ENCODE measurements at places on chromosomes 1 and 21. TPM values are rescaled to one million over a fixed set of nuclear protein-coding genes. Genes with fewer than 3 reads are reported as not detected.

Gene PARK7
- total RNA-seq = 200 TPM

Gene OR6N1
- not detected for total RNA-seq

Gene ZSWIM5
- 22.1 TPM for total RNA-seq

Gene C21orf58
- 4.8 TPM for total RNA-seq

Gene ELAPOR1
- total RNA-seq = 13.6 TPM

Gene LYPD8
- total RNA-seq = not detected

Gene WRAP73
- total RNA-seq = 11.1 TPM

Gene NPHP4
- total RNA-seq = 14.5 TPM

Gene LCE1D
- total RNA-seq = not detected

Gene ZYG11A
- 0.92 TPM for total RNA-seq

Gene LCE1E
- not detected for total RNA-seq

Gene SMCP
- total RNA-seq = not detected

Gene CASQ1
- 0.92 TPM for total RNA-seq

Gene TCP10L
- total RNA-seq = 2.8 TPM

Gene TRIM17
- 4.4 TPM for total RNA-seq

Gene AMY1A
- total RNA-seq = not detected

Gene MACF1
- total RNA-seq = 393 TPM

Gene MRPL55
- total RNA-seq = 35.8 TPM

Gene C1orf21
- 25.8 TPM for total RNA-seq

Gene PRRX1
- 10.6 TPM for total RNA-seq

Gene GLRX2
- 11.5 TPM for total RNA-seq

Gene LRRC38
- 0.46 TPM for total RNA-seq

Gene THEM5
- total RNA-seq = not detected

Gene ORC1
- total RNA-seq = 2.1 TPM

Gene CCDC181
- total RNA-seq = 15.2 TPM

Gene SYNC
- 7.8 TPM for total RNA-seq

Gene RBM11
- total RNA-seq = 14.3 TPM

Gene FGR
- total RNA-seq = 1.4 TPM

Gene HNRNPU
- total RNA-seq = 510 TPM

Gene DIPK1A
- 39.7 TPM for total RNA-seq

Data from diencephalon (tissue), 1 donor.